ENCODE measurements at places on chromosomes 1 and 21.

- no peak for DNase-seq
Observed at GRCh38 chr21:14383596-14384180, 742 bp upstream of the HSPA13 start.

DNA sequence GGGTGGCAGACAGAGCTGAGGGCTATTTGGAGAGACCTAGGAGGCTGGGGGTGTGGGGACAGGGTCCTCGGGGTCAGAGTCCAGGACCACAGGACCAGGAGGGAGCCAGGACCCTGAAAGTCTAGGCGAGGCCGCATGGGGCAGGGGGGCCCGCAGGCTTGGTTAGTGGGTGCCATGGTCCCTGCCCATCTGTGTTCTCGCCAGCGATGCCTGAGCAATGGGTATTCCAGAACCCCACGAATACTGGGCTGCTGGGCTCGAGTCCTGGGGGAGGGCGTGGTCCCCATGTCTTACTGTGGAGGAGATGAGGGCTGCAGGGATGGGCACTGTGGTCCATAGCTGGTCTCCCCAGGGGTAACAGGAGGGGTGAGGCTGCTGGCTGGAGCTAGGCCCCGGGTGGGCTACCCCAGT, 2.0 kb downstream of the KRTAP10-6 start:
- DNase-seq = no peak

GRCh38 chr21:34511181-34511580, 829 bp downstream of the KCNE1 start:
- no peak for DNase-seq

- no peak for DNase-seq
Observed at GRCh38 chr1:41758500-41758899, 160.2 kb downstream of the HIVEP3 start.

DNA sequence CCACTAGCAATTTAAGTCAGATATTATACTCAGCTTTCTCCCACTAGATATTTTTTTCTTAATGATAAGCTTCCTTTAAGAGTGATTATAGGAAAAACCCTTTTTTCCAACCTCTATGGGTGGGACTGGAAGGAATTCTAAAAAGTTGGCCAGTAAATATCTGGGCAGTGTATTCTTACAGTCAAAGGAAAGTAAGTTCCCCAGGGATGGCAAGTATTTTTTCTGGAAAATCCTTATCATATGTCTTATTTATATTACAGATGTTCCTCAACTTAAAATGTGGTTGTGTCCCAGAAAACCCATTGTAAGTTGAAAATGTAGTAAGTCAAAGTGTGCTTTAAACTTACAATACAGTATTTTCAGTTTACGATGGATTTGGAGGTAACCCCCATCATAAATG, 29.2 kb downstream of the CMPK1 start:
- no peak for DNase-seq

- DNase-seq = no peak
Observed at GRCh38 chr1:92980732-92981647, 19.7 kb upstream of the DIPK1A start.
